Vagina (tissue), 2 donors: ENCODE measurements at places on chromosomes 16 and 17.

DNA sequence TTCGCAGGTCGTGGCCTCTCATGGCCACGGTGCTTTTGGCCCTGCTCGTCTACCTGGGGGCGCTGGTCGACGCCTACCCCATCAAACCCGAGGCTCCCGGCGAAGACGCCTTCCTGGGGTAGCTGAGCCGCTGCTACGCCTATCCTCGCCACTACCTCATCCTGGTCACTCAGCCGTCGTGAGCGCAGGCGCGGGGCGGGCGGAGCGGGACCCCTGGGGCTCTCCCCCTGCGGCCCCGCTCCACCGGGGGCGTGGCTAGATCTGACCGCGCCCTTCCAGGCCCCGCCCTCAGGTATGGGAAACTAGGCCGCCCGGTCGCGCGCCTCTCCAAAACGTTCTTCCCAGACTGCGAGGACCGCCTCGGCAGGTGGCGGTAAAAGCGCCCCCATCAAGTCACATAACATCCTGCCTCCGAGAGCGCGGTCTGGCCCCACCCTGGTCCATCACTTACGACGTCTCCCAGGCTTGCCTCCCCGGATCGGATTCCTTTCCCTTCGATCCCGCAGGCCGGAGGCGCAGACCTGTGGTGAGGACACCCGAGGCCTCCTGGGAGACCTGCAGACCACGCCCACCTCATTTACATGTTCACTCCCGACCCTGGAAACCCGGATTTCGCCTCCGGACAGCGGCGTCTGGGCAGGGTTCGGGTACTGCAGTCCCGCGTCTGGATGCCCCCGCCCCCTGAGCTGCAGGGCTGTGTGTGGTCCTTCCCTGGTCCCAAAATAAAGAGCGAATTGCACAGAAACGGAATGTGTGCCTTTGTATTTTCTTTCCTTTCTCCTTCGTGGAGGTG lies 91.5 kb upstream of the TMEM97 start:
- no peak for DNase-seq

GRCh38 chr16:49545741-49546448 lies 172.3 kb downstream of the C16orf78 start:
- DNase-seq = no peak

DNA sequence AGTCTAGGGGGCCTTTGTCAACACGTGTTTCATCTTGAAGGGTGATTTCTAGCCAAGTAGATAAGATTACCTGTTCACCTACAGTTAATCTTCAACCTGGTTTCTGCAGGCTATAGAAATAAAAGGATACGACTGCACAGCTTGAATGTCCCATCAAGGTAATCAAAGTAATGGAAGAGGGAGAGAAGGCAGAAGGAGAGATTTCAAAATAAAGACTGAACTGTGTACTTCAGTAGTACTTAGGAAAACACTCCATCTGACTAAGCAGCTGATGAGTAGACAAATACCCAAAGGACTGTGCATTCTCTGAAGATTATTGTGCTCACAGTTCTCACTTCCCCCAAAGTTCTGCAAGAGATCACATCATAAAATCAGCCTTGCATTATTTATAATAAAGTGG lies 5.8 kb upstream of the RFFL start:
- no peak for DNase-seq

GRCh38 chr16:60151987-60152386 lies 1417.9 kb upstream of the GOT2 start:
- no peak for DNase-seq

- DNase-seq = no peak
Measured at GRCh38 chr17:63290784-63291183, 155.3 kb downstream of the CYB561 start.

GRCh38 chr17:37848690-37849616 lies 75.3 kb upstream of the TBC1D3K start:
- DNase-seq = no peak

GRCh38 chr17:80430446-80431245 lies 15.7 kb downstream of the ENDOV start:
- DNase-seq = no peak

DNA sequence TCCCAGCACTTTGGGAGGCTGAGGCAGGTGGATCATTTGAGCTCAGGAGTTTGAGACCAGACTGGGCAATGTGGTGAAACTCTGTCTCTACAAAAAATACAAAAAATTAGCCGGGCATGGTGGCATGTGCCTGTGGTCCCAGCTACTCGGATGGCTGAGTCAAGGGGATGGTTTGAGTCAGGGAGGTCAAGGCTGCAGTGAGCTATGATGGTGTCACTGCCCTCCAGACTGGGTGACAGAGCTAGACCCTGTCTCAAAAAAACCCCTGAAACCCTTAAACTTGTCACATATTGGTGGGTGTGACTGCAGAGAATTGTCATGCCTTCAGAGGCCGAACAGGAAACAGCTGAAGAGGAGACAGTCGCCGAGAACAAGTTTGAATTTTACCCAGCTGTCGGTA lies 13.4 kb downstream of the RPTOR start:
- no peak for DNase-seq

GRCh38 chr16:55233464-55233863 lies 90.5 kb upstream of the IRX6 start:
- peak; percentile 4 for DNase-seq

GRCh38 chr16:28839899-28840298 lies 6.2 kb downstream of the TUFM start:
- no peak for DNase-seq

- no peak for DNase-seq
Measured at GRCh38 chr16:56191156-56191815, at the start of gene GNAO1. Gene GNAO1 (plus strand): TSS chr16:56191489. CDS start chr16:56192236, 747 bp downstream.

GRCh38 chr17:77186141-77186604 lies 45.4 kb downstream of the SEC14L1 start:
- DNase-seq = no peak

DNA sequence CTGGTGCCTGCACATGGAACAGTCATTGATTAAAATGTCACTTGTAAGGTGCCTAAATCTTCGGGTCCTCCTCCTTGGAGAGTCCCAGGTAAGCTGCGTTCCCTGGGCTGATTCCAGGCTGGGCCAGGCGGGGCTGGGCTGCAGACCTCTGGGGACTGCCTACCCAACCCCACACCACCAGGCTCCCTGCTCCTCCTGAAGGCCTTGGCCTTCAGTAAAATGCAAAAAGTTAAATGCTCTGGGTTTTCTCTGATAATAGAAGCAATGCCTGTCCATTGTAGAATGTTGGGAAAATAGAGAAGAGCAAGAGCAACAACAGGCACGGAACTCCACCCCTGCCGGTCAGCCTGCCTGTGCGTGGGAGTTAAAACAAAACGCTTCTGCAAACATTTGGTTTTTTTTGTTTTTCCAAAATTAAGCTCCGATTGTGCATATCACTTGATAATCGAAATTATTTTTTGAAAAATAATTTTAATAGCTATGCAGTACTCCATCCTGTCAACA lies 363.9 kb downstream of the SEC14L1 start:
- no peak for DNase-seq

DNA sequence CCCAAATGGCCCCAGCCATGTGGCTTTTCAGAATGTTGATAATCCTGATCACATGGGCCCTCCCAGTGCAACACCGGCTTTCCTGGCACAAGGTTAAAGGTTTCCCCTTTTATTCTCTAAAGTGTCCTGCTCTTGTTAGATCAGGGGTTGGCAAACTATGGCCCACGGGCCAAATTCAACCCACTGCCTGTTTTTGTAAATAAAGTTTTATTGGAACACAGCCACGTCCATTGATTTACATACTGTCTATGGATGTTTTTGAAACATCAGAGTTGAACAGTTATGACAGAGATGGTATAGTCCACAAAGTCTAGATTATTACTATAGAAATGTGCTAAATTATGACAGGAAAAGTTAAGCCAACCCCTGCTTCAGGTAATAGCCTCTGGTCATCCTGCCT lies 157.3 kb downstream of the ZFHX3 start:
- DNase-seq = no peak

- DNase-seq = no peak
Measured at GRCh38 chr16:88886845-88887521, 20.5 kb upstream of the PABPN1L start.

DNA sequence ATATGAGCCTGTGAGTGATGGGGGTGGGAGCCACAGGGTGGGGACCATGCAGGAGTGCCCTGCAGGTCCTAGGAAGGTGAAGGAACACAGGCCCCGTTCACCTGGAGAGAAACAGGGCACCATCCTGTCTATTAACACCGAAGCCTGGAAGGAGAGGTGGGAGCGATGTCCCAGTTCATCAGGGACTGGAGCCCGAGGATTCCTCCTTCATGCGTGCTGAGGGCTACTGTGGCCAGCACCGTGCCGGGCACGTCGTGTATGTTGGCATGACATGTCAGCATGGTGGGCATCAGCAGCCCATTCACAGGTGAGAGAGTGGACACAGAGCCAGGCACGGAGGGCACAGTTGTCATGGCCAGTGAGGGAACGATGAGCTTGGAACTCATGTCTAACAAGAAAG lies 1.4 kb downstream of the WFIKKN2 start:
- DNase-seq = no peak

DNA sequence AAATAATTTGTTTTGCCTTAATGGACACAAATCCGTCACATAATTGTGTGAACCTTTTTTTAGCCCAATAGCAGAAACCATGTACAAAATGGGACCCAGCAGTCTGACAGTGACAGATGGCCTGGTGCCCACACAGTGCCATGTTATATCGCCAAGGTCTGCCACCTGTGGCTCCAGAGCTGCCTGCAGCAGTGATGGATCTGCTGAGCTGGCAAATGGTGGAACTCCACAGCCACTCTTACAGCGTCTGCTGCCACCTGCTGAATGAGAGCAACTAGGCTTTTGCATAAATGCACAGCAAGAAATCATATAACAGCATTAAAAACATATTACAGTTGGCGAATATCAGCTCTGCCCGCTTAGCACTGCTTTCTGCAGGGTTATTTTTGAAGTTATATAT lies 59.4 kb downstream of the NUP93 start:
- DNase-seq = no peak

- no peak for DNase-seq
Measured at GRCh38 chr17:16495980-16496819, 4.2 kb upstream of the LRRC75A start.

DNA sequence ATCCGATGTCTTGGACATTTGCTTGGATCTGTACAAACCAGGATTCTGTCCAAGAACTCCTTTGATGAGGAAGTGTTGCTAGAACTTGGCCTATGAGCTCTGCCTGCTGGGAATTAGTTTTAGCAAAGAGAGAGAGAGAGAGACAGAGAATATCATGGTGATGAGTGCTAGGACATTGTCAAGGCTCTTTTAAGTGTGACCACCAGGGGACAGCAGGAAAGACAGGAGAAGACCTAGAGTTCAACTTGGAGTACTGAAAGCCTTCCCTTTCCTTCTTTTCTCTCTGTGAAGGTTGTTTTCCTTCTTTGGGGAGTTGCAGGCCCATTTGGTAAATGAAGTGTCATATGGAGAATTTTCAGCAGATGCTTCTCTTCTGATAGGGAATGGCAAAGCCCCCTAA lies 389.2 kb upstream of the HSBP1 start:
- no peak for DNase-seq

DNA sequence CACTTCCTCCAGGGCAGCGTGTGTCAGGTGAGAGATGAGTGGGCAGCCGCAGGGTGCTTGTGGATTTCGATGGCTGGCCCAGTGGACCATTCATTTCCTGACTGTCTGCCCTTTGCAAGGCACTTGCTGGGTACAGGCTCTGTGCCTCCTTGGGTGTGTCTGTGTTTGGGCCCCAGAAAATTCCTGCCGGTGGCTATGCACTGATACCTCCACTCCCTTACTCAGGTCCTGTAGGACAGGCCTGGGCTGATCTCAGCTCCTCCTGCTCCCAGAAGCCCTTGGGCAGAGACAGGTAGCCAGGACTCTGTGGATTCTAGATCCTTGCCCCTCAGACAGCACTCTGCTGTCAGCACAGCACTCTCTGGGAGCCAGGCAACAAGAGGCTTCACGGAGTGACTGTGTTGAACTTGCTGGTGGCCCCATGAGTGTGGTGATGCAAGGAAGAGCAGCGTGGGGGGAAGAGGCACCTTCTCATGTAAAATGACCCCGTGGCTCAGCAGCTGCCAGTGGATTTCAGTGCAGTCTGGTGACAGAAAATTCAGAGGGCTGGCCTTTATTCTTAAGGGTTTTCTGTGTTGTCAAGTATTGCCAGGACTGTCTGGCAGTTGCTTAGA lies 29.0 kb downstream of the PGS1 start:
- DNase-seq = no peak

DNA sequence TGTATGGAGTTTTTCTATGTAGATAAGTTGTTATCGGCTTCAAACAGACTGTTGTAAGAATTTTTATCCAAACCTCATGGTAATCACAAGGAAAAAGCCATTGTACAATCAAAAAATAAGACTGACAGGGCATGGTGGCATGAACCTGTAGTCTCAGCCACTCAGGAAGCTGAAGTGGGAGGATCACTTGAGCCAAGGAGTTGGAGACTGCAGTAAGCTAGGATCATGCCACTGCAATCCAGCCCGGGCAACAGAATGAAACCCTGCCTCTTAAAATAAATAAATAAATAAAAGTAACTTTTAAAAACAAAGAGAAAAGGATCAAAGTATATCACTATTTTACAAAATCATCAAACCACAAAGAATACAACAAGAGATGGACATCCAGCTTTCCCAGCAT lies 14.4 kb downstream of the OR1A1 start:
- no peak for DNase-seq

DNA sequence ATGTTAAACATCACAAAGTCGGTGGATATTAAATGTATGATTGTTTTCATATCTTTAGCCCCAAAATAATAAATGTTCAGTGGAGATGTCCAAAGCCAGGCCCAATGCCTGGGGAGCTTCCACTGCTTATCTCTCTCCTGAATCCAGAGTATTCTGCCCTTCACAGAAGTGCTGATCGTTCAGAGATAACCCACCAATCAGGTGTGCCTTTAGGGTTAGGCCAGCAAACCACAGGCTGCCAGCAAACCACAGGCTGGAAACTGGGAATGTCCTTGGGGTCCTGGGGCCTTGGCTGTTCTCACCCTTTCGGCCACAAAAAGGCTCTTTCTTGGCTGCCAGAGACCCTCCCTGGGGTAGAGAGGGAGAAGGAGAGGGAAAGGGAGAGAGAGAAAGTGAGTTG lies 33.9 kb downstream of the NXN start:
- DNase-seq = no peak

GRCh38 chr17:56045872-56046271 lies 107.4 kb upstream of the ANKFN1 start:
- no peak for DNase-seq

GRCh38 chr16:11354407-11354732 lies 9.1 kb downstream of the RMI2 start:
- DNase-seq = no peak

DNA sequence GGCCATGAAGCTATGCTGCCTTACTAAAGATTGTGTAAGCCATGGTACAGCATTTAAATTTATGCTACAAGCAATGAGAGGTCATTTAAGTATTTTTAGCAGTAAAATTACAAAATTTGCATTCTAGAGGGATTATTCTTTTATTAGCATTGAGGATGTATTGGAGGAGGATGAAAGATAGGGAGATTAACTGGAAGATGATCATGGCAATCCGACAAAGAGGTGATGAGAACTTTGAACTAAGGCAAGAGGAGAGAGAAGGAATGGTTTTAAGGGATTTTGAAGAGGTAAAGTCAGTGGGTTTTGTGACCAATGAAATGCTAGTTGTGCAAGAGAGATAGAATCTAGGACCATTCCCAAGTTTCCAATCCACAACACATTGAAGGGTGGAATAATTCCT lies 129.9 kb downstream of the SNX11 start:
- DNase-seq = no peak

GRCh38 chr16:49499869-49500610 lies 126.4 kb downstream of the C16orf78 start:
- no peak for DNase-seq
